ENCODE measurements at places on chromosomes 3 and 15.

GRCh38 chr3:52006017-52006819 lies 10.5 kb upstream of the RPL29 start:
- no peak for DNase-seq

DNA sequence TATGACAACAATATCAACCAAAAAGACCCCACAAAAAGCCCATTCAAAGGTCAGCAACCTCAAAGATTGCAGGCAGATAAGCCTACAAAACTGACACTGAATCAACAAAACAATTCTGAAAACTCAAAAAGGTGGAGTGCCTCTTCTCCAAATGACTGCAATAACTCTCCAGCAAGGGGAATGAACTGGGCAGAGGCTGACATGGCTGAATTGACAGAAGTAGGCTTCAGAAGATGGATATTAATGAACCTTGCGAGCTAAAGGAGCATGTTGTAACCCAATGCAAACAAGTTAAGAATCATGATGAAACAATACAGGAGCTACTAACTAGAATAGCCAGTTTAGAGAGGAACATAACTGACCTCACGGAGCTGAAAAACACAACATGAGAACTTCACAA lies 20.4 kb upstream of the SLC25A38 start:
- no peak for DNase-seq

DNA sequence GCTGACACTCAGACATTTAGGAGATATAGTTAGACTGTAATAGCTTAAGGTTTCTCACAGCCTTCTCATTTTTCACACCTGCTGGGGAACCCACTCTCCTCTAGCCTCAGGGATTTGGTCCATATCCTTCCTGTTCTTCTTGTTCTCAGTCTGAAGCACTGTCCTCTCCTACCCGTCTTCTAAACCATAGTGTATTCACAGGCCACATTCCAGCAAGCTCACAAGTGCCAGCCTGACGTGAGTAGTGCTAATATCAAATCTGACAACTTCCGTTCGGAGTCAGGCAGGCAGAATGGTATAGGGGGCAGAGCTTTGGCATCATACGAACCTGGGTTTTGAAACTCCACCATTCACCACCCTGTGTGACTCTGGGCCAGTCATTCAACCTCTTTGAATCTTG lies 6.9 kb upstream of the CA12 start:
- DNase-seq: no peak

DNA sequence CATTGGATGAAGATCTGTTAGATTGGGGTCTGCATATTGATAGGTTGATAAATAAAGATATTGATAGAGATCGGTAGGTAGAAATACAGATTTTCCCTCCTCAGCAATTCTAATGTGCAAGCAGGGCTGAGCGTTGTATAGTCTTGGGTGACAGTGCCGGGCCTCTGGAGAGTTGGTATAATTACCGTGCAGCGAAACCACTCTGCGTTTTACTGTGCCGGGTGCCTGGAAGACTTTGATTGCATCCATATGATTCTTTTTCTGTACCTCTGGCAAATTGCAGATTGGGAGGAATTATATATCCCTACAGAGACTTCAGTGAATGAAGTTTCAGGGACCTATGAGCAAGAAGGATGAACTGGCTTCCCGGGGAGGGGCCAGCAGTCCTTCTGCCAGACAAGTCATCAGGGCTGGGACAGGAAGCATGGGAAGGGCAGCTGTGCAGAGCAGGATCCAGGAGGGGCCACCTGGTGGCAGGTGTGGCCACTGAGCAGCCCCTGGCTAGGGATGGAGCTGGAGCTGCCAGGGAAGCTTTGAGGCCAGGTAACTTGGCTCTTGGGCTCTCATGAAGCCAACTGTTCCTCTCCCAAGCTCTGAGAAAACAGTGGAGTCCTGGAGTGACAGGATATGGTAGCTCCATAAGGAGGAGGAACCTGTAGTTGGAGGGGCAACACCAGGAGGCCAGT lies 132.5 kb downstream of the APBA2 start:
- no peak for DNase-seq

- DNase-seq: no peak
These were observed 77.5 kb downstream of the RARB start for GRCh38 chr3:25505581-25505980.

GRCh38 chr3:184491011-184491576 lies 70.5 kb upstream of the EPHB3 start:
- no peak for DNase-seq

- DNase-seq: no peak
These were observed 347.5 kb downstream of the MECOM start for GRCh38 chr3:169315996-169316395.

DNA sequence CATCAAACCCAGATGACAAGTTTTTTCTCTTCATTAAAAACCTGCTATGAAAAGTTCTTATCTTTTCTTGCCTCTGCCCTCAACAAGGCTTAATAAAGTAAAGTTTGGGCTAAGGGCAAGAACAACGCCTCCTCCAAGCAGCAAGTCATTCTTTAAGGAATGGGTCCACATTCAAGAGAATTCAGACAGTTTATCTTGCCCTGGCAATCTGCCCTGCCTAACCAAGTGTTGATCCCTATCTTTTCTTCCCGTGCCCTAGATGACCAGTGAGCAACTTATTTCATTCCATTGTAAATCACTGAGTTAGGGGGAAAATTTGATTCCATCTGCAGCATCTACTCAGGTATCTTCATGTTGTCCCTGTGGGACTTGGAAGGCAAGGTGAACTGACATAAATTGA lies 370.3 kb upstream of the DPPA4 start:
- no peak for DNase-seq

- DNase-seq: no peak
These were observed 14.4 kb downstream of the EFCC1 start for GRCh38 chr3:129015388-129016105.

GRCh38 chr15:58294681-58295254 lies 137.0 kb upstream of the LIPC start:
- DNase-seq: no peak

DNA sequence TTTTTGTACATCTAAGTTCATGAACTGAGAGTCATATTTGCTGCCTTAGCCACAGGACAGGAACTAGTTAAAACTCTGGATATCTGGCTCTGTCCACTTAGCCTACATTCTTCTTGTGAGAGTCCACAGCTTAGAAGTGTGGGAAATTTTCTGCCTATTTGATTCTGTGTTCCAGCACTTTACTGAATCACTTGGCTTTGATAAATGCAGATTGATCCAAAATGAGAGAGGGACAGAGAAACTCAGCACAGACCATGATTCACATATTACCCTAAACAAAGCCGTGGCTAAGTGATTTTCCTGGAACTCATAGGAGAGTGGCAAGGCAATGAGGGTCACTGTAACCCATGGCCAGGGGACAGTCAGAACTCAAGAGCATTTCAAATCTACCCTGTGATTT lies 87.5 kb upstream of the CADPS start:
- DNase-seq: no peak

DNA sequence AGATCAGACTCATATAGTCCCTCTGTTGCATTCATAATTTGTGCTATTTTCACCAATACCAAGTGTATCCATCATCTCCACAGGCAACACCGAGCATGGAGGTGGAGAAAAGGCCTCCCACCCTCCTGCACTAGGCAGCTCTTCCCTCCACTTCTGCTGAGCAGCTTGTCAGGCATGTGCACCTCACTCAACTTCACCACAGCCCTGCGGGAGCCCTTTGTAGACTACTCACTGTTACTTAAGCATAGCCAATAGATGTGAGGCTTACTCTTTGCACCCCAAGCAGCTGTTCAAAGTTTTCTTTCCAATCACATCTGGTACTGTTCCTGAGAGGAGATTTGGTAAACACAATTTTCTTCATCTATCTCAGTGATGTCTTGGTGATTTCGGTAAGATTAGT lies 16.9 kb upstream of the GUCA1C start:
- no peak for DNase-seq

DNA sequence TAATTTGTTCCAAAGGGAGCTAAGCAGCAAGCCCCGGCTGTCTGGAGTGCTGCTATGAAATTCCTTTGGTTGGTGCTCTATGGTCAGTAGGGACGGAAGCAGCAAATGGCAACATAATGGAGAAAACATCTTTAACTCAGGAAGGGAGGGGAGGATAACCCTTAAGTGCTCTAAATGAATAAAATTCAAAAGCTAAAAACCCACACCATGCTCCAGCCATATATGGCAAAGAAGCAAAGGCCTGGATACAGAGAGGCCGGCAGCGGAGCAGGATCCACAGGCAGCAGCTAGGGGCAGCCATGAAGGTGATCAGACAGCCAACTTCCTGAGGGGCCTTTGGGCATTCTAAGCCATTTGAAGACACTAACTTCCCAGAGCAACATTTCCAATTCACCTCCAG lies 38.9 kb downstream of the IL17RD start:
- no peak for DNase-seq

GRCh38 chr3:171347301-171348039 lies 112.7 kb downstream of the TNIK start:
- DNase-seq: no peak

DNA sequence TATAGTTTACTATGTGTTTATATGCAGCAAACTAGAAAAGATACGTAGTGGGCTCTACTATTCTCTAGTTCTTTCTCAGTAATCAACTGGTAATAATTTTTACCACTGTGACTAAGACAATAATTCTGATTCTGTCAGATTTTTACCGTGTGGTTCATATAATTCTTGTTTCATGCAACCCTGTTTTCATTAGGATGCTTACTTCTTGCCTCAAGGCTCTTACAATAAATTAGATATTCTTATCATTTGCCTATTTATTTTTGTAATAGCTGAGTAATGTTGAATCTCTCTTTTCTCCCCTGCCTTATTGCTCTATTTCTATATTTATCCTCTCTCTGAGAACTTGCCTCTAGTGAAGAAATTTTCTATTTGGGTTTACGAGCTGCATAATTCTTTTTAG lies 524.7 kb downstream of the NAALADL2 start:
- no peak for DNase-seq

DNA sequence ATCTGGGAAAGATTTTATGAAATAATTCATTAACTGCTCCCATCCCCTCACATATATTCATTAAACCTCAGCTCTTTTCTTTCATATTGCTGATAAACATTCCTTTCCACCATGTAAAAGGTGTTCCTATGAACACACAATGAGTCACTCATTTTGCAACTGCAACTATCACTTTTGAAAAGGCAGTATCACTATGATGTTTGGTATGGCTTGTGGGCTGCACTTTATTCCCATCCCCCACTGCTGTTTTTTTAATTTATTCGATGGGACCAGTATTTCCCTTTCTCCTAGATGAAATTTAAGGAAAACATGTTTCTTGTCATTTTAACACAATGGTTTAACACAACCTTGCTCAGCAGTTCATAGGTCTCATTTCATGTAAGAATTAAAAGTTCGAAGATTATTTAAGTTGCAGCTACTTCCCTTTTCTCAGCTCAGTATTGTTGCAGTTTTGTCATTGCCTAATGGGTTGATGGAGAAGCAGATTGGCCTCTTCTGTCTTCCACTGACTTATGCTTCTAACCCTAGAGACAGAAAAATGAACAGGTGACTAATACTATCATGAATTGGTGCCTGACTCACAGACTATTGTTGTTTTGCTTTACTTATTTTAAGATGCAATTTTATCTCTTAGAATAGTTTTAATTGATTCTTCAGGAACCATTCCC lies 280.3 kb downstream of the ZPLD1 start:
- no peak for DNase-seq

DNA sequence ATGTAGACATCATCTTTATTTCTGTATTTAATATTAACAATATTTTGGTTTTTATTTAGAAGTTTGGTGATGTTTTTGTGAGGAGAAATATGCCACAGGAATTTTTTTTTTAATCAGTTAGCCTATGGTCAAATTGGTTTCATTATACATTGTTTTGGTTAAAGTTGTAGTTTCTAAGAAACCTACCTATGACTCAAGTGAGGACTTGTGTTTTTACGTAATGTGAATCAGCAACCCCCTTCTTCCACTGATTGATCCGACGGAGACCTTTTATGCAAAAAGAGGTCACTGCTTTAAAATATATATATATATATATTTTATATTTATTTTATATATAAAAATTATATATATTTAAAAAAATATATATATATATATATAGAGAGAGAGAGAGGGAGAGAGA lies 698.1 kb downstream of the FHIT start:
- no peak for DNase-seq

- DNase-seq: no peak
These were observed 190.2 kb downstream of the NR1D2 start for GRCh38 chr3:24135280-24135679.

- no peak for DNase-seq
These were observed 2.8 kb downstream of the NR2E3 start for GRCh38 chr15:71812966-71813722.

DNA sequence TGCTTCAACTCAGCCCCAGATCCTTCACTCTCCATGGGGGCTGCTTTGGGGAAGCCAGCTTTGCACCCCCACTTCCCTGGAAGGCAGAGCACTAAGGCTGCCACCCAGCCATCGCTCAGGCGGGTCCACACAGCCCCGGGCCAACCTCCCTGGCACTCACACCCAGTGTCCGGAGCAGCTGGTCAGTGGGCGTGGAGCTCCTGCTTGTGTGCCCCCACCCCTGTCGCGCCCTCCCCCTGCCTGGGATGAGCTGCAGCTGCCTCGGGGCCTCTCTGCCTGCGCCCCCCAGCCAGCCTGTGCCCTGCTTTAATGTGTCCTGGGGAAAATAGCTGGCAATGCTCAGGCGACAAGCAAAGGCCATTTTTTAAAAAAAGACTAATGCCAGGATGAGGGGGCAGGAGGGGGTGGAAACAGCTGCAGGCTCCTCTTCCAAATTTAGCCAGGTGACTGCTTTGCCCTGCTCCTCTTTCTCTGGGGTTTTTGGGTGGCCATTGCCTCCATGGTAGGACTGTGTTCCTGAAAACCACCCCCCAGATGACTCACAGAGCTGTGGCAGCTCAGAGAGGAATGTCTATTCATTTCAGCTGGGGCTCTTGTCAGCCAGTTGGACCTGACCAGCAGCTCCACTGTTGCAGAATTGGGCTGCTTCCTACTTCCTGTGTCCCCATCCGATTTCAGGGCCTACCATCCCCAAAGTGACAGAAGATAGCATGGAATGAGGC lies 65.0 kb downstream of the CEMIP start:
- DNase-seq: no peak

GRCh38 chr3:100611221-100611620 lies 1.8 kb downstream of the ADGRG7 start:
- no peak for DNase-seq

- DNase-seq: no peak
These were observed 429 bp upstream of the LOXL1 start for GRCh38 chr15:73925848-73926218.

GRCh38 chr3:35670408-35670965 lies 31.2 kb downstream of the ARPP21 start:
- DNase-seq: no peak

GRCh38 chr15:39279311-39279710 lies 301.6 kb upstream of the THBS1 start:
- no peak for DNase-seq

GRCh38 chr15:73699249-73700040 lies 15.3 kb downstream of the CD276 start:
- no peak for DNase-seq
